ENCODE measurements at places on chromosomes 7 and 10.

GRCh38 chr10:133277993-133278576 lies 1.4 kb upstream of the ADAM8 start:
- peak; percentile 51 for DNase-seq

DNA sequence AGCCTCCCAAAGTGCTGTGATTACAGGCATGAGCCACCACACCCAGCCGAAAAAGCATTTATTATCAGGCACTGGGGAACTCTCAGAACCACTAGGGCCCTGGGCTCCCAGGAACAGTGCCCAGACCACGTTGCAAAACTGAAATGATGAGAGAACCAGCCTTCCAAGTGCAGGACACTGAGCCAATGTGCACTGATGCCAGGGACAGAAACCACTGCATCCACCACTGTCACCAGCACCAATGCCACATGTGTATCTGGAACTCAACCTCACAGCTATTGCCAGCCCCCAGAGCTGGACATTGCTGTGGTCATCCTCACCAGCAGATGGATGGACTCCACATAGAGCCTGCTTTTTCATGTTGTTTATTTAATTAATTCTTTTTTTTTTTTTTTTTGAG lies 28.2 kb upstream of the TPST1 start:
- no peak for DNase-seq

- DNase-seq: no peak
Observed at GRCh38 chr7:226281-226895, 34.0 kb downstream of the FAM20C start.

- DNase-seq: no peak
Observed at GRCh38 chr7:143042790-143043271, 9.3 kb upstream of the OR6V1 start.

DNA sequence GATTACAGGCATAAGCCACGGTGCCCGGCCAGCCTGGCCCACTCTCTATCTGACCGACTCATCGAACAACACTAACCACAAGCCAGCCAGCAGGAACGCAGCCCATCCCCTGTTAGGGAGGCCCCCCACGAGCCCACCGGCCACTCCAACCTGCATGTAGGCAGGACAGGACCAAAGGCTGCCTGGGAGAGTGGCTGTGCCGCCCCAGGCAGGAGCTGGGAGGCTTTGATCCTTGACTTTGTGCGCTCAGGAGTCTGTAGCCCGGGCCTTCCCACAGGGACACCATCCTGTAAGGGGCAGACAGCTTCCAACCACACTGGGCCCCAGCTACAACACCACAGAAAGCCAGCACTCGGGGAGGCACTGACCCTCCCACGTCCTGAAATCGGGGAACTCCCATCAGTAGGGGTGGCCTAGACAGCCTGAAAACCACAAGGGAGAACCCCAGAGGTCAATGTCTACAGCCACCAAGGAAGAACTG lies 29.4 kb downstream of the GRID1 start:
- DNase-seq: no peak

DNA sequence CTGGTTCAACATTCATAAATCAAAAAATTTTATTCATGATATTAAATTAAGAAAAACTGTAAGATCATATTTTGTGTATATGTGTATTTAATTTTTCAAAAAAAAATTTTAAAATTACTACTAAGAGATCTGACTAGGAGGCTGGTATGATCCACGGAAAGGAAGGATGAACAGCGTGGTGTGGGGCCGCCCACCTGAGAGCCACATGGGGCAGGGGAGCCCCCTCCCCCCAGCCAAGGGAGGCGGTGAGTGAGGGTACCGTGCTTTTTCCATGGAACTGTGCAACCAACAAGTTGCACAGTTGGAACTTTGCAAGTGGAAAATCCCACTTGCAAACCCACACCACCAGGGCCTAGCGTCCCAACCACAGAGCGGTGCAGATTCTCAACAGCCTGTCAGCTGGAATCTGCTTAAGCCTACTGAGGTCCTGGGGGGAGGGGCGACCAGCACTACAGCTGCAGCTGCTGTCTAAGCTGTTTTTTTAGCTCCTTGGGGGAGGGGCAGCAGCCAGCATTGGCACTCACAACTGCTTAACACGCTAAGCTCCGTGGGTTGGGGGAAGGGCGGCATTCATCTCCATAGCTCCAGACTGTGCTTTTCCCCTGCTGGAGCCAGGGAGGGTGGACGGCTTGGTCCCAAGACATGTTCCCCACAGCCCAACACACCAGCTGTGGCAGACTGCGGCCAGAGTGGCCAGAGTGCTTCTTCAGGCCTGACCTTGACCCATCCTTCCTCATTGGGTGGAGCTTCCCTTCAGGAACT lies 94.2 kb upstream of the IGFBP3 start:
- DNase-seq: no peak

DNA sequence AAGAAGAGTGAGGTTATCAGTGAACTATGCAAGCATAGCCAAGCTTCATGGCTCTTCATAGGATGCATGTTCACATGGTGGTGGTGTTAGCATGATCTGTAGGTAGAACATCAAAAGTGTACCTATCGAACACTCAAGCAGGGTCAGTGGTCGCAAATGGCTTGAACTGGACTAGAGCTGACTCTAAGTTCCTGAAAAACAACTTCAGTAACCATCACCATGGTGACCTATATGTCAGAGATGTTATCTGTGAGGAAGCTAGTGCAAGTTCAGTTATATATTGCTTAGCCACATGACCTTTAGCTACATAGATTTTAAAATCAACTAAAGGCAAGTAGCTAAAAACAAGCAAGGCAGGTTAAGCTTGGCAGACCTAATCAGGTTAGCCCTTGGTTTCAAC lies 163.1 kb upstream of the AGR3 start:
- DNase-seq: peak; percentile 52

DNA sequence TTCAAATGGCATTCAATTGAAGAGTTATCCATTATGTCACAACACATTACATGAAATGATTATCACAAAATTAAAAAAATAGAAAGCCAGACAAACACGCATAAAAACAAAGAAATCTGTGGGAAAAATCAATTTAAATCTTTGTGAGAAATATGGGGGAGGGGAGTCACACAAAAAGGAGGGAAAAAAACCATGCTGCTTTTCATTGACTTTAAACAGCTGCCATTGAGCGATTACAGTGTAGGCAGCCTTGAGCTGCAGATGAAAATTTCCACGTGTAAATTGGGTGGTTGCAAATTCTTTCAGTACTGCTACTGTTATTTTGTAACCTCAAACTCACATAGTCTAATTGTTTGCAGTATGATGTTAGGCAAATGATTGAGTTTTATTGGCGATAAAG lies 889.9 kb upstream of the PHF14 start:
- DNase-seq: no peak

GRCh38 chr10:60314069-60314940 lies 75.4 kb downstream of the ANK3 start:
- DNase-seq: no peak

DNA sequence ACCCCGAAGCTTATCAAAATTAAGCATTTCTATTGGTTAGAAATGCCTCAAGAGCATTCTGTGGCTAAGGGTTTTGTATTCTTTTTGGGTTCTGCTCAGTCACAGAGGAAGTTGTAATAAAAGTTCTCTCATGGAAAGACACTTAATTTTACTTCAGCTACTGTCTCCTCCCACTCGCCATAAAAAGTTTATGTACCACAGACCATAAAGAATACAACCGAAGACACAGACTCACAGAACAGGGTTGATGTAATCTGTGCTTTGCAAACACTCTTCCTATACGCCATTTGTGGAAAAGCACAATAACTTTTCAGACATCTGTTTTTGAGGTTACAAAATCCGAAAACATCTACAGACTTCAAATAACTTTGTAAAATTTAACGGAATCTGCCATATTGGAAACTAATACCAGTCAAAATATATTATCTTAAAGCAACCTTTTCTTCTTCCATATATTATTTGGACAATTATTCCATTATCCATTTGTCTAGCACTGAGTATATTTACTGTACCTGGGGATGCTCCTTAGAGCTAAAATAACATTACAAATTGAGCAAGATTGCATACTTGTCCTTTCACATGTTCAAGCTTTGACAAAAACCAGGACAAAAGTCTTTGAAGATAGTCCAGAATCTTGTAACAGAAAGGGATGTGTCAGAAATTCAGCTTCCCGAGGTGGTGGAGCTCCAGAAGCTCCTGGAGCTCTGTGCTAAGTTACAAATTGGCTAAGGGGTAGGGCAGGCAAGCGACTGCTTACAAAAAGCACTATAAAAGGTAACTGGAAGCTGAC lies 219.0 kb upstream of the MEOX2 start:
- no peak for DNase-seq

DNA sequence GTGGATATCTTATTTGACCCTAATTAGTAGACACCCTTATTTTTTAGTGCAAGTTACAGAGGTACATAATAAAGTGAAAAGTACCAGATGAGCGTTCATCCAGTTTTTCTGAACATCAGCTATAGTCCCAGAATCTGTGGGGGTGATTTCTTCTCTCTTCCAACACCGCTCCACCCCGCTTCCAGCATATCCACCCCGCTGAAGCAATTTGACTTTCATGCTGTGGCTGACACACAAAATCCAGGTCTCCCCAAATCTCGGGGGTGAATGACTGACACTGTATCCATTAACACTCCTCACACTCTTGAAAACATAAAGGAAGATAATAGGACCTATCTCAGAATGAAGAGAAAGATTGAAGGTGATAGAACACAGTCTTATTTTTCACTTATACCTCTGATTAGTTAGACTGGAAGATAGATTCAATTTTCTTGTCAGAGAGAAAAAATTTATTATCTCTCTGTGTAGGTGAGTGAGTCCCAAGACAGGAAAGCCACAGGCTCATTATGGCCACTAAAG lies 143.4 kb downstream of the ANLN start:
- no peak for DNase-seq

DNA sequence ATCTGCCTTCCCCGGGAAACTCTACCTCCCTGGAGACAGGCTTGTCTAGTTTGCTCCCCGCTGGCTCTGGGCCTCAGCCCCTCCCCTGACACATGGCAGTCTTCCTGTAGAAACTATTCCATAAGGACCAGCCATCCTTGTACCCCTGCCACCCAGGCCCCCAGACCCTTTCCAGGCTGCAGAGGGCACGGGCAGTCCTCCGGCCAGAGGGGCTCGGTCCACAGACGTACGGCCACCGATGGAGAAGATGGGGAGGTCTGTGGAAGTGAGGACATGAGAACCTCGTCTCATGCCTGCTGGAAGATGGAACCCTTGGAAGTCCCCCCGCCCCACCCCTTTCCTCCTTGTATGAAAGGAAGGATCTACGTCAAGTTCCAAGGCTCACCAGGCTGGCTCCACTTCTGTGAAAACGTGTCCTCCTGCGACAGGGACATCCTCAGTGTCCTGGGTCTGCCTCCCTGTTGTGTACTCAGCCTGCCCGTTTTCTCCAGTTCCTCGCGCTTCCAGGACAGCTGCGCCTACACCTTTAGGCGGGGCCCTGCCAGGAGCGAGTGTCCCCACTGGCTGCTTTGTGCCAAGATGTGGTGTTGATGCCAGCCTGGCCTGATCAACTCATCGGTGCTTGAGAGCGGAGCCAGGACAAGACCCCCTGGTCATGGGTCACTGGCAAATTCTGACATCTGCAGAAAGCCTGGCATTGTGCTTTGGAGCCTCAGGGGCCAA lies 414.9 kb downstream of the GLRX3 start:
- DNase-seq: no peak

- DNase-seq: no peak
Observed at GRCh38 chr10:91804126-91804510, 5.9 kb downstream of the TNKS2 start.

DNA sequence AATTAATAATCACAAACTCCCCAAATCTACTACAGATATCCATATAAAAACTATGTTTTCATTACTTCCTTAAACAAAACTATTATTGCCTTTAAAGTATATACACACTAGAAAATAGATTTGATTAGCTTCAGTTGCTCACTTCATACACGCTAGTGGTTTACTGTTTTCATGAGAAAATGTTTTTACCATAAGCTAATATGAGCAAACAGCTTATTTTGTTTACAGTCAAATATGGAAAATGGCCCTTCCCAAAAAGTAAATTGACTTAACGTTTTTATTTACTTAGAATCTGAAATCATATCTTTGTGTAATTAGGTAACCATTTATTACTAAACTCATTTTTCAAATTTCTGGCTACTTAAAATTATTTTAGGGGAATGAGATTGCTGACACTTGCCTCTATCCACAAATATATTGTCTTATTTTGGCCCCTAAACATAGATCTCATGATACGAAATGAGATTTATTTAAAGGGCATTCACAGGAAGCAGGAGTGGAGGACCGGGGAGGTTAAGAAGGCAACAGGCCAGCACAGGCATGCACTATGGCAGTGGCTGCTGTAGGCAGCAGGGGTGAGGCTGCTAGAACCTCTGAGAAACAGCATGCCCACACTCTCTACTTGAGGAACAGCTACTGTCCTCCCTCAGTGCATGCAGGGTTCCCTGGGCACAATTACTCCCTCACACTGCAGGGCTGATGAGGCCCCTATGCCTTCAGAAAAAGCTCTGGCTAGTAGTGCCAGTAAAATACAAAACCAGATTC lies 29.6 kb upstream of the SOSTDC1 start:
- DNase-seq: no peak

GRCh38 chr7:79615466-79615865 lies 162.0 kb upstream of the MAGI2 start:
- DNase-seq: no peak

- DNase-seq: no peak
Observed at GRCh38 chr7:104572554-104572953, 244.2 kb downstream of the LHFPL3 start.

- DNase-seq: no peak
Observed at GRCh38 chr10:73858750-73859427, 15.5 kb downstream of the CAMK2G start.

DNA sequence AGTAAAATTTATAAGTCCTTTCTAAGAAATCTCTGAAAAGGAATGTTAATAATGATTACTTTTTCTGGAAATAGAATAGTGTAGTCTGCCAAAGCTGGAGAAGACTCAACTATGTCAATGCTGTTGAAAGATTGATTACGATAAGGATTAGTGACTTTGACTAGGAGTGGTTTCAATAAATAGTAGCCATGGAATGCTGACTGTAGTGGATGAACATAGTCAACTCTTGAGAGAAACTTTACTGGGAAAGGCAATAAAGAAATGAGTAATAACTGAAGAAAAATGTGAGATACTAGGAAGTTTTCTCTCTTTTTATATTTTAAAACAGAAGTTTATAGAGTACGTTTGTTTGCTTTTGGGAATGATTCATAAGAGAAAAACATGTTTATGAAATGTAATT lies 105.0 kb upstream of the CDK13 start:
- no peak for DNase-seq

GRCh38 chr10:4234661-4235060 lies 449.7 kb upstream of the KLF6 start:
- DNase-seq: no peak

GRCh38 chr7:134121632-134122139 lies 5.5 kb upstream of the LRGUK start:
- no peak for DNase-seq

- no peak for DNase-seq
Observed at GRCh38 chr7:2222516-2222915, 10.2 kb downstream of the MAD1L1 start.

DNA sequence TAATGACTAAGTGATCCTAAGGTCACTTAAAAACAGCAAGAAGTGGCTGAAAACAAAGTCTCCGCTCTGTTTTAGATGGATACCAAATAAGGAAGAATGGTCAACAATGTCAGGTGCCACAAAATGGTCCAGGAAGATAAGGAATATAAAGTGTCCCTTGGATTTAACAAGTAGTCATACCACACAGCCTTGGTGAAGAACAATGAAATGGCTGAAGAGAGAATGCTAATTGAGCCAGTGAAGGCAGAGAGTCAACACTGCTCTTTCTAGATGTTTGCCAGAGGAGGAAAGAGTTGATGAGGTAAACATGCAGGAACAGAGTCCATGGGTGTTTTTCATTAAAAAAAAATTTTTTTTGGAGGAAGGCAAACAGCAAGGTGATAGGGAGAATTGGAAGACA lies 2.1 kb upstream of the CASD1 start:
- DNase-seq: no peak

All from AML-193 (cell line).